ENCODE measurements at places on chromosomes 3 and 15.

- no peak for DNase-seq
Measured at GRCh38 chr3:128714887-128715491, 11.0 kb upstream of the RAB7A start.

- DNase-seq, result no peak
Measured at GRCh38 chr15:52082197-52083036, 30.2 kb downstream of the BCL2L10 start.

- no peak for DNase-seq
Measured at GRCh38 chr3:159187232-159187631, 385.4 kb downstream of the MFSD1 start.

DNA sequence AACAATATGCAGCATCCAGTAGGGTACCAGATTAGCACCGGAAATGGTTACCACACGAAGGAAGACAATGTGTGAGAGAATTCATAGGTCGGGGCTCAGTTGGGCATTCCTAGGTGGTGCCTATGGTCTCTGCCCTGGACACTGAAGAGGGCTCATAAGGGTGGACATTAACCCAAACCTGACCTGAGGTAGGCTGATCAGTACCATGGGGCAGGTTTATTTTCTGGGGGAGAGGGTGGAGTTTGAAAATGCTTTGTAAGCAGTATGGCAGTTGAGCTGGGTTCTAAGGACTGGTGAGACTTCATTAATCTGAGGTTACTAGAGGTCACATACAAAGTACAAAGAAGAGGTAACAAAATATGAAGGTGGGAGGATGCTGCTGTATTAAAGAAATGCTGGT lies 68.4 kb downstream of the RPL22L1 start:
- DNase-seq, result no peak

DNA sequence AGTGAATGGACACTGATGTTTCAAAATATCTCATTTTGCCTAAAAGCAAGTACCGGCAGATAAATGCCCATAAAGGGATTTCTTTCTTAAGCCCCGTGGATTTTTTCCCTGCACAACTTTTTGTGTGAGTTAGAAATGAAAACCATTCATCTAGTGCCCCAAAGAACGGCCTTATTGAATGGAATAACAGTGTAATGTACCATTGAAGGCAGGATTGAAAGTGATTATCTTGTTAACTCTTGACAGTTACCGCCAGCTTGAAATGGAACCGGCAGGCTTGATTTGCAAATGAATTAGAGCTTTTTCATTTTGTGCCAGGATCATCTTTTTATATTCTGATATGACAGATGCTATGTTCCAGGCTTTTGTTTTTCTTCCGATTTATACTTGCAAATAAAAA lies 162.2 kb downstream of the RSRC1 start:
- DNase-seq, result no peak

GRCh38 chr3:114454551-114455251 lies 160.9 kb downstream of the TIGIT start:
- DNase-seq, result no peak

- DNase-seq, result no peak
Measured at GRCh38 chr3:38454884-38455638, 1.4 kb downstream of the ACVR2B start.

DNA sequence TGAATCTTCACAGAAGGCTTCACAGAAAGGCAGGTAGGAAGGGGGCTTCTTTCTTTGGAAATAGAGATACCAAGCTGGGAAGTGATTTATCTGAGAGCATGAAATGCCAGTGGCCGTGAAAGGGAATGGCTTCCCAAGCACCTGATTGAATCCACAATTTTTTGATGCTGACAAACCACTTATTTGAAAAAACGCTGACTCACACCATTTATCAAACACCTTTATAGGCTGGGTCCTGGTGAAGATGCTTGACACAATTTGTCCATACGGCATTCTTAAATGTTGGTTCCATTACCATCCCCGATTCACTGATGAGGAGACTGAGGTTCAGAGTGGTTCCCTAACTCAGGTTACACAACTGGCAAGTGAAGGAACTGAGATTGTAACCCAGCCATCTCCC lies 64.1 kb upstream of the POMGNT2 start:
- DNase-seq, result no peak

GRCh38 chr3:21785765-21786437 lies 34.9 kb upstream of the ZNF385D start:
- DNase-seq, result no peak

- DNase-seq, result no peak
Measured at GRCh38 chr3:57852896-57853295, 96.8 kb downstream of the SLMAP start.

GRCh38 chr15:56640549-56640948 lies 92.8 kb downstream of the ZNF280D start:
- DNase-seq, result no peak
